Stimulated activated CD8-positive, alpha-beta memory T cell treated with anti-CD3 and anti-CD28 coated beads, Interleukin-7, amount 100 ng/mL, for 4 hours (primary cell): ENCODE measurements at places on chromosomes 5 and 9.

GRCh38 chr9:136205707-136205992 is 722 bp upstream of the LHX3 start:
- no peak for DNase-seq

DNA sequence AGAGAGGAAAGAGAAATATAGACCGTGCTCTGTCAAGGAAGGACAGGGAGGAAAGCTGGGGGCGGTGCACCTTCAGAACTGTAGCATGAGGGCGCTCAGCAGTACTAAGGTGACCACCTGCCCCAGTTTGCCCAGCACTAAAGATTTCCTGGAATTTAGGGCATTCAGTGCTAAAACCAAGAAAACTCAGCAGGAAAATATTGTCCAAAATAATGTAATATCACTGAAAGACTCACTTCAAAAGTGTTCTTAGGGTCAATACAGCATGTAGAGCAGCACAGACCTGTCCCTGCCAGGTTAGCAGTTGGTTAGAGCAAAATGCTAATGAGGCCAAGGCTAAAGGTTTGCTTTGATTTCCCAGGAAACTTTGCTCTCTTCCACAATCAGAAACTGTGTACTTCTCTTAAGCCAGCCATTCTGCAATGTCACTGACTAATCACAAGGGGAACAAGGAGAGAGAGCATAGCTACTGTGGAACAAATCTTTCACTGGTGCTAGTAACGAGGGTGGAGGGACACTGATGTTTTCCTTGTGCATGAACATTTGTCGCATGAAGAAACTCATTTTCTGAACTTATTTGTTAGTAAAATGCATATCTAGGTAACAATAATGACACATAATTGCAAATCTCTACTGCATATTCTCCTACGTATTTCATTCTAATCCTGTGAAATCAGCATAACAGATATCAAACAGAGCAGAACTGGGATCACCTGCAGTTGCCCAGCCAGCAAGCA is 53.0 kb upstream of the GRAMD2B start:
- no peak for DNase-seq

DNA sequence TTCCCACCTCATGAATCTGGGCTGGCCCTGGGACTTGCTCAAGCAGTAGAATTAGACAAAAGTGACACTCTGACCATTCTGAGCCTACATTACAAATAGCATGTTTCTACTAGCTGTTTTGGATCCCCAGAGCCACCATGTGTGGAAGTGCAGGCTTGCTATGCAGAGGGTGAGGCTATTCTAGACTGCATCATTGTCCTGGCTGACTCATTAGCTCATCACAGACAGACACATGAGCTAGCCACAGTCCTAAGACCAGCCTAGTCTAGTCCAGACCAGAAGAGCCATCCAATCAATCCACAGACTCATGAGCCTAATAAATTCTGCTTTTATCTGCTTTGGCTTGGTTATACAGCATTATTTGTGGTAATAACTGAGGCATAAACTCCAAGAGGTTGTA is 351.9 kb downstream of the PRELID2 start:
- DNase-seq: no peak

DNA sequence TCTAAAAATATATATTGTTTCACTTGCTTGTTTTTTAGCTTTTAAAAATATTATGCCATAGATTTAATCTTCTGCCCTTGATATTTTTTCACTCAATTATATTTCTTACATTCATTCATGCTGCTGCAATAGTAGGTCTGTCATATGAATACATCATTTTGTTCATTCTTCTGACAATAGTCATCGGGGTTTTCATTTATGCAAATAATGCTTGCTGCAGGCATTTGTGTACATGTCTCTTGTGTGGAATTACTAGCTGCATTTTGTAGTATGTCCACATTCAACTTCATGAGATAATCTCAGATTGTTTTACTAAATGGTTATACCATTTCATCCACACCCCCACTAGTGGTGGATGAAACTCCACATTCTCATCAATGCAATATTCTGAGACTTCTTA is 5.3 kb upstream of the PLPP1 start:
- no peak for DNase-seq

DNA sequence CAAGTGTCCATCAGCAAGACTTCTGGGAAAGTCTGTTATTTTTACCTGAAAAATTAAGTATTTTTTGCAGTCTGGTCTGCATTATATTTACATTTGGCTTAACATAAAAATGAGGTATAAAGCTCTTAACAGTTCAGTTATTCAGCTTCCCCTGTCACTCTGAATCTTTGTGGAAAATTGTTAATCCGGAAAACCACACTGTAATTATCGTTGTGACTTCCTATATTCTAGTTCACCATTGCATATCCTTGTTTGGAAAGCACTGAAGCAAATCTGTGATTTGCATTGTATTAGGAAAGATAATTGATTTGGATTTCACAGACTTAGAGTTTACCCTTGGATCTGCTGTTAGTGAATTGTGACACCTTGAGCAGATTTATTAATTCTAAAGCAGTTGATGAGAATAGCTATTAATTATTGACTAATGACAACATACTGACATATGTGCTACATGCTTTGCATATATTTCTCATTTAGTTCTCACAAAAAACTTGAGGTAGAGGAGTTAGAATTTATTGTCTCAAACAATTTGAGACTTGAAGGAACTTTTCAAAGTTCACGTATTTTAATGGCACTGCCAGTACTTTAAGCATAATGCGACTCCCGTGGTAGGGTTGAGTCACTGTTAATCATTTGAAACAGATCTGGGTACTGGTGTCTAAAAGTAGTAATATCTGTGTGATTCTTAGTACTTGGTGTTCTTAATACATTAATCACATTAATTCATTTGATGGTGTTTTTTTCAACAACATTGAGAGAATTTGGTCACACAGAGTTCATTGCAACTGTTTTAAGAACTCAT is 71.8 kb upstream of the LRRC70 start:
- no peak for DNase-seq

GRCh38 chr9:19946441-19947109 is 157.7 kb upstream of the SLC24A2 start:
- no peak for DNase-seq

GRCh38 chr5:172356047-172356446 is 72.5 kb upstream of the UBTD2 start:
- no peak for DNase-seq

DNA sequence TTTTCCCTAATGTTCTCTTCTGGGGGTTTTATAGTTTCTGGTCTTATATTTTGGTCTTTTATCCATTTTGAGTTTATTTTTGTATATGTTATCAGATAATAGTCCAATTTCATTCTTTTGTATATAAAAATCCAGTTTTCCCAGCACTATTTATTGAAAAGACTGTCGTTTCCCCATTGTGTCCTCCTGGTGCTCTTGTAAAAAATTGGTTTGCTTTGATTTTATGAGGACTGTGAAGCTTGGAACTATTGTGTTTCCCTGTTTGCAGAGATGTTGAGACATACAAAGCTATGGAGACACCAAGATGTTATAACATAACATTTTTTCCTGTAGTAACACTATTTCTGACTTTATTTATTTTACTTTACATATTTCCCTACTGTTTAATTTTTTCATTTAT is 163.3 kb upstream of the TUT7 start:
- DNase-seq: no peak

- DNase-seq: no peak
Measured at GRCh38 chr9:111005746-111006470, 32.4 kb downstream of the LPAR1 start.

DNA sequence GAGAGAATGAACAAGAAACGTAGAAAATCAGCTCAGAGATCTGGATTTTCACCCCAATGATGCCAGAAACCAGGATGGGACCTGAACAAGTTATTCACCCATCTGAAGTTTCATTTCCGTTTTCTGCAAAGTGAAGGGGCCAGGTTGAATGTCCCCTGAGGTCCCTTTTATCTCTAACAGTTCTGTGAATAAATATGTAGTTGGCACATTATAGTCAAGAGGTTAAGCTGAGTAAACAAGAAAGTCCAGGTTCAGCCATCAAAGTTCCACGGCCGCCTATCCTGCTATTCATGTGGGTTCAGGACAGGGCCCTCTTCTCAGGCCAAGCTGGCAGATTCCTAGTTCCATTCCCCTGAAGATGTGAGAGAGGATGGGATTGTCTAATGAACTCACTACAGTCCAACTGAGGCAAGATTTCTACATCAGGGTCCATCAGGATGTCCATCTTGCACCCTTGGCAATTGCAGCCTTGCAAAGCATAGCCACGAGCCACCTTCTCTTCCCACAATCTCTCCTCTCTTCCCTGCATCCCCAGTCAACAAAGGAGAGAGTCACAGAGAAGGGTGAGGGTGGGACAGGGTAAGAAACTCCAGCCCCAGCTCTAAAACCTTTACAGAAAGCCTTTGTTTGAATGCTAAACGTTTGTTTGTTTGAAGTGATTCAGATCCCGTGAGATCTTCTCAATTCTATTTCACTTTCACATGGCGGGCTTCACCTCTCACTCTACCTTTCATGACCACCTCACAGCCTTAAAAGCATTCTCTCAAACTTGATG is 311.0 kb downstream of the SLIT3 start:
- no peak for DNase-seq

- DNase-seq: no peak
Measured at GRCh38 chr9:98002808-98003207, 19.7 kb downstream of the ANP32B start.

DNA sequence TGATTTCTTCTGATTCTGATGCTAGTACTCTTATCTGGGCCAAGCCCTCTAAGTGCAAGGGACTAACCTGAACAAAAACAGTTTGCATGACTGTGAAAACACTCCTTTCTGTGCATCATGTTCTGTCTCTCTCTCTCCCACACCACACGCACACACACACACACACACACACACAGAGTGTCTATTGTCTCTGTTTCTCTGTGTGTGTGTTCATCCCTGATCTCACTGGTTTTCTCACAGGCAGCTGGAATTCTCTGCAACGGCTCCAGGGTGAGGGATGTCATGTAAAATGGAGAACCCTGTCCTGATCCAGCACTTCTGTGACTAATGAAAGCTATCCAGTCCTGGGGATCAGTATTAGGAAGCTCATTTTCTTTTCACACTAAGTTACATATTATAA is 453.1 kb upstream of the RGMB start:
- DNase-seq: no peak

DNA sequence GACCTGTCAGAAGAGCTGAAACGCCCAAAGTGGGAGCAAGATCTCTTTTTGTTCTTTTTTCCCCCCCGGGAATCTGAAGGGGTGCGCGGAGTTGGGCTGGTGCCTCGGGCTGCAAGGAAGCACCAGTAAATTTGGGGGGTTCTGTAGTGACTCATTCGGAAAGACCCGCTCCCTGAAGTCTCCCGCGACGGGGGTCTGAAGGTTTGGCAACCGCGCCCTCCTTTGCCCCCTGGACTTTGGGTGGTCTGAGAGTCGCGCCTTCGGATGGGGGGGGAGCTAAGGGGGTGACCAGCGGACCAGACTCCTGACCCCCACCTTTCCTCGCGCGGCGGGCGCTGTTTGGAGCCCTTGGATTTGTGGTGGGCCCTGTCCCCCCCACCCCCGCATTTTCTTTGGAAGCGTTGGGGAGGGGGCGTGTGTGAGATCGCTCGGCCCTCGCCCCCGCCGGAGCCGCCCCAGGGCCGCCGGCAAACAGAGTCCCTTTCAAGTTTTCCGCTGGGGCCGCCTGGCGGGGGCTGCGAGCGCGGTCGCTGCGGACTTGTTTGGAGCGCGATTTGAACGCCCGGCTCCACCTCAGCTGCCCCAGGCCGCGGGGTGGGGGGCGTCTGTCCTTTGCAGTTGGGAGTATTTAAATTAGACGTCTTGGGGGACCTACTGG is 2.0 kb downstream of the CXXC5 start:
- DNase-seq: no peak

DNA sequence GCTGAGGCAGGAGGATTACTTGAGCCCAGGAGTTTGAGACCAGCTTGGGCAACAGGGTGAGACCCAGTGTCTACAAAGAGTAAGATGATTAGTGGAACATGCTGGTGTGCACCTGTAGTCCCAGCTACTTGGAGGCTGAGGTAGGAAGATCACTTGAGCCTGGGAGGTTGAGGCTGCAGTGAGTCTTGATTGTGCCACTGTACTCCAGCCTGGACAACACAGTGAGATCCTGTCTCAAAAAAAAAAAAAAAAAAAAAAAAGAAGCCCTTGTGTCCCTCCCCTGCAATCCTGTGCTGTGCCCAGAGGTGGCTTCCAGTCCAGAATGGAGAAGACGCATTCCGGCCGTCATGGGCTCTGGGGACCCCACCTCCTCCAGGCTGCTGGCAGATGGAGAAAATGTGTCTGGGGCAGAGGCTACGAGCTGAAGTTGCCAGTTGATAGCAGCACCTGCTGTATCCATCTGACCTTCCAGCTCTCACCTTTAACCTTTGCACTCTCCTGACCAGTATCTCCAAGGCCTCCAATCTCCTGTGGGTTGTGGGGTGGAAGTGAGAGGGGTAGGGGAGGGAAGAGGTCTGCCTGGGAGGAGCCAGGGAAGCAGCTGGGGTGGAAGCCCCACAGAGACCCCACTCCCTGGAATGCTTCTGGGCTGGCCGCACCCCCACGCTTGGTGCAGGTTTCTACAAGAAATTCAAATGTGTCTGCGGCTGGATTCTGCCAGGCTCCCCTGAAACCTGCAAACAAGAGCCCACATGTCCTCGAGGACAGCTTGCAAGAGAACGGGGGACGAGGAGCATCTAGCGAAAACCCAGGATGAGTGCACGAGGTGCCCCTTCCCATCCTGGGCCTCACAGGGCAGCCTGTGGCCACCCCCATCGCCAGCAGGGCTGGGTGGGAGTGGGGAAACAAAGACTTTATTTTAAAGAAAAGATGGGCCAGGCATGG is 148.3 kb upstream of the IER5L start:
- DNase-seq: no peak

- DNase-seq: no peak
Measured at GRCh38 chr5:16147179-16147900, 32.3 kb downstream of the MARCHF11 start.

- DNase-seq: no peak
Measured at GRCh38 chr5:105695941-105696340, 1974.8 kb downstream of the EFNA5 start.
